NCI-H1417 (cell line): ENCODE measurements at places on chromosomes 2 and 18.

DNA sequence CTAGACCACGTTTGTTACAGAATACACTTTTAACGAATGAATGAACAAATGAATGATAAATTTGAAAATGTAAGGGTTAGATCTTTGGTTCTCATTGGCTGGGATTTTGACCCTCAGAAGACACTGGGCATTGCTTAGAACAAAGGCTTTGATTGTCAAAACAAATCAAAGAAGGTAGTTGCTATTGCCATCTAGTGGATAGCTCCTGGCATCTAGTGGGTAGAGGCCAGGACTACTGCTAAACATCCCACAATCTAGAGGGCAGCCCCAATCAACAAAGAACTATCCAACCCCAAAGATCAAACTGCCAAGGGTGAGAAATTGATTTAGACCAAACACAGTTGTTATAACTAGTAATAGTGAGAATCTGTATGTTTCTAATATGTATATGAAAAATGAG lies 552.3 kb downstream of the KCNJ3 start:
- DNase-seq: no peak

DNA sequence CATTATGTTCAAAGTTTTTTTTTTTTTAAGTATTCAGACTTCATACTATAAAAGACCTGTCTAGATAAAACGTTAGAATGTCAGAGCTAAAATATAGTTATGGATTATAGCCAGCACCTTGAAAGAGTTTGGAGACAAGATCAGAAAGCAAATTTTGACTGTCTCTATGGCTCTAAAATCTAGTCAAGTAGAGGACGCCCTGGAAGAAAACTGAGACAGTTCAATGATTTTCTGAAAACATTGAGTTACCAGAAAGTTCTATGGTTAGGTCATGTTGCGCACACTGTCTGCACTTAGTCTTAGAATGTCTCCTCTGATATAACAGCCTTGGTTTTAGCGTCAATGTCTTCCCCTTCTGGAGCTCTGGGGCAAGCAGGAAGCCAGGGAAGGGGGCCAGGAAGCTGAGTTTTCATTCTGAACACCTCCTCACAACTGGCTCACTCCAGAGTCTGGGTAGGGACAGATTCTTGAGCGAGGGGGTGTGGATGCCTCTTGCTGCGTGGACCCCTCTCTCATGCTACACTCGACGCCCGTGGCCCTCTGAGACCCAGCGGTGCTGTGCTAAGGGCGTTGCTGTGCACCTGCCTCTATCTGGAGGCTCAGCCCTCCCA lies 99.5 kb downstream of the RNF144A start:
- DNase-seq: no peak

DNA sequence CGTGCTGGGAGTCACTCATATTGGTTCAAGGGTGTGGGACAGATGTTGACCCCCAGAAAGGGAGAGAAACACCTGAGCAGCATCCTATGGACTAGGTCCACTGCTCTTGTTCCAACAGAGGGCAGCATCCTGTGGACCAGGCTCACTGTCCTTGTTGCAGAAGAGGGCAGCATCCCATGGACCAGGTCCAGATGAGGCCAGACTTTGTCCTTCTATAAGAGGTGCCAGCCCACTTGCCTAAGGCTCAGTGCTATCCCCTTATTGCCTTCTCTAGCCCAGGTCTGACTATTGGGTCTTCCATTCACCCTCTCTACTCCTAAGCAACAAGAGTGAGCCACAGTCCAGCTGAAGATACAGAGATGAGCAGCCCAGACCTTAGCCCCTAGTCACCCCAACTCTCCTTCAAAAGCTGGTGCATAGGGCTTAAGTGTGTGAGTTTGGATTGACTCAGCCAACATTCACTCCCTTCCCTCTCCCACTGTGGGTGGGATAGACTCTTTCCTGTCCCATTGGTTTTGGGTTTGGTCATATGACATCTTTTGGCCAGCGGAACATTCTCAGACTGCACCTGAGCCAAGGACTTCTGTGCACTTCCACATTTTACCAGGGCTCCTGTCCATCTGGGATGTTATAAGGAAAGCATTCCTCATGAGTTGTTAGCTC lies 132.4 kb upstream of the GPC1 start:
- no peak for DNase-seq

DNA sequence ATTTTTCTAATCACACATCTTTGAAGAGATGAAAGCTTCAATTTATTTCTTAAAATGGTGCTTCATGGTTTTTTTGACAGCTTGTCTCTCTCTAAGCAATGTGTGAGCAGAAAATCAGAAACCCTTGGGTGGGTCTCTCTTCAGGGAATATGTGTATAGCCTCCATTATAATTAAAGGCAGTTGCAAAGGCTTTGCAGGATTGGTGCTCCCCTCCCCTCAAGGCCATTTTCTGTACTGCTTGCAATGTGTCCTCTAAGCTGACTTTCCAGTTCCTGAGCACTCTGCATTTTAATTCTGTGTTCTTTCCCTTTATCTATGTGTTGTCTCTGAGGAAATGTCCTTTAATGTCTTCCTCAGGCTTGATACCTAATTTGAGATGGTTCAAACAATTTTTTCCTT lies 172.6 kb downstream of the DPP4 start:
- no peak for DNase-seq

DNA sequence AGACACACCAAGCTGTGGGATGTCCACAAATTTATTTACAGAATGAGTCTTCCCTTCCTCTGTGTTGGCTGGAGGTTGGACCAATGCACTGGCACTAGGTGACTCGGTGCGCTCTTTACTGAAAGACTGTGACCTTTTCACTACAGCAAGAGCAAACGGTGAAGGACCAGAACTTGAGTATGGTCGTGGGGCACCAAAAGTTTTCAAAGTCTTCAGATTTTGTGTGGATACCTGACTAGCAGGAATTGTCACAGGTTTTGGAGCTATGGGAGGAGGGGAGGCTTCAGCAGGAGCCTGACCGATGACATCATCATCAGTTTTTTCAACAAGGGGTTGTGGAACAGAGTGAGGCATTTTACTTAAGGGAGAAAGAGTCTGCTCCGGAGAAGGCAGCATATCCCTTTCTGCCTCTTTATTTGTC lies 73.0 kb upstream of the GRB14 start:
- DNase-seq: no peak

- no peak for DNase-seq
These were observed 60.3 kb downstream of the CELF4 start for GRCh38 chr18:37505321-37505720.

- DNase-seq: no peak
These were observed 95.8 kb downstream of the TMEFF2 start for GRCh38 chr2:192098814-192099491.

GRCh38 chr2:38997781-38998180 lies 108.1 kb downstream of the ARHGEF33 start:
- peak; percentile 68 for DNase-seq

- no peak for DNase-seq
These were observed 143.0 kb upstream of the EPAS1 start for GRCh38 chr2:46153996-46154753.

- DNase-seq: no peak
These were observed 102.7 kb downstream of the CDCA7 start for GRCh38 chr2:173457366-173457765.

- no peak for DNase-seq
These were observed 16.3 kb downstream of the ZFP36L2 start for GRCh38 chr2:43210125-43210466.

DNA sequence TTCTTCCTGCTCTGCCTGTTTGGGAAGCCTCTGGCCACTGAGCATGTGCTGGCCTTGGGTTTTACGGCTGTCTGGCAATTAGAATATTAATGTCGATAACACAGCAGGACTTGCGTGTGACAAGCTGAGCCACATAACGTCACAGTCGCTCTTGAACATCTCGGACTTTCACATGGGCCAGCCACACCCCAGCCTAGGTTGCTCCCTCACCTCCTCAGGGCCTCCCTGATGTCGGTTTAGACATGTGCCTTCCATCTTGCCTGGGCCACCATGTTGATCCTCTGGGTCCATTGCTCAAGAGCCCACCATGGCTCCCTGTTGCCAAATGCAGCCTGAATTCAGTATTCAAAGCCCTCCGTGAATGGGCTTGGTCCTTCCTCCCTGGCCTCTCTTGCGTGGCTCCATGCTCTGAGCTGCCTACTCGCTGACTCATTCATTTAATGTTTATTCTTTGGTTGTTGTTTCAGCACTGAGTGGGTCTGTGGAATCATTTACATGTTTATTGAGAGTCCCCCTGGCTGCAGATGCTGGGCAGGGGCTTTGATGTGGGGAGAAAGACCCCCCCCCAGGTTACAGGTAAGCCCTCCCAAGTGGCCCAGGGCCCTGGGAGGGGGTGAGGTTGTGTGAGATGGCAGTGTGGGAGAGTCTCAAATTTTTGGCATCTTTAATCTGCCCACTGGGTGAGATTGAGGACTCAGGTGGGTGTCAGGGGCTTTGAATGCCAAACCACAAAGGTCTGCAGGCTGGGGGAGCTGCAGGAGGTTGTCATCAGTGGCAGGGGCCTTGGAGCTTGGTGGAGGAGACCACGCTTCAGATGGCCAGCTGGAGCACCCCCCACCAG lies 62.0 kb downstream of the ODC1 start:
- DNase-seq: no peak

DNA sequence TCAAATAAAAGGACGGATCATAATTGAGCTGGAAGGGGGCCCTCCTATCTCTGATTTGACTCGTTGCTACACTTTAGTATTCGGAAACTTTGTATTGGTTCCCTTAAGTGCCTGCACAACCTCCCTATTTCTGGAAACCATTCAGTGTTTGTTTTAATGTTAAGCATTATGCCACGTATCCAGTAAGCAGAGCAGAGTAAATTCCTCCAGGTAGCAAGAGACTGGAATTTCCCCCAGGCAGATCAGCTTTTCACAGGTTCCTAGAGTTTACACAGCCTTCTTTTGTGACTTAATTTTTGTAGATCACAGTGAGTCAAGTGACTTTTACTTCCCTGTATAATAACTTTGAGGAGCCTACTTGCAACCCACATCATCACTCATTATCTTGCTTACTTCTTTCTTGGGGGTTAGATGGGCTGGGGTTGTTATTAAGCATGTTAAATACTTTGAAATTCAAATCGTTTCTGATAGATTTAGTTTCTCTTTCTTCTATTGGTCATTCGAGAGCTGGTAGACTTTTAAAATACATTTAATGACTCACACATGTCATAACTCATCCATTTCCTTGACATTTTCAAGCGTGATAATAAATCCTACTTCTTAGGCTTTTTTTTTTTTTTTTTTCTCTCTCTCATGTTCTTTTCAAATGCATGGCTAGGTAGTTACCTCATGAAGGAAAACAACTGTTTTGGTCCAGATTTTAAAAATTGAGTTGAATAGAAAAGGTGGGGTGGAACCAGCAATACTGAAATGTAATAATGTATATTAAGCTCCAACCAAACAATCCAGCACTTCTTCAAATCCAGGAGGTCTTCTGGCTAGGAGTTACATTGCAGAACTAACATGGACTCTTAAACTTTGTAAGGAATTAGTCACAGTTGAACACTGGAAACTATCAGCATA lies 219.3 kb downstream of the NEDD4L start:
- peak; percentile 62 for DNase-seq

DNA sequence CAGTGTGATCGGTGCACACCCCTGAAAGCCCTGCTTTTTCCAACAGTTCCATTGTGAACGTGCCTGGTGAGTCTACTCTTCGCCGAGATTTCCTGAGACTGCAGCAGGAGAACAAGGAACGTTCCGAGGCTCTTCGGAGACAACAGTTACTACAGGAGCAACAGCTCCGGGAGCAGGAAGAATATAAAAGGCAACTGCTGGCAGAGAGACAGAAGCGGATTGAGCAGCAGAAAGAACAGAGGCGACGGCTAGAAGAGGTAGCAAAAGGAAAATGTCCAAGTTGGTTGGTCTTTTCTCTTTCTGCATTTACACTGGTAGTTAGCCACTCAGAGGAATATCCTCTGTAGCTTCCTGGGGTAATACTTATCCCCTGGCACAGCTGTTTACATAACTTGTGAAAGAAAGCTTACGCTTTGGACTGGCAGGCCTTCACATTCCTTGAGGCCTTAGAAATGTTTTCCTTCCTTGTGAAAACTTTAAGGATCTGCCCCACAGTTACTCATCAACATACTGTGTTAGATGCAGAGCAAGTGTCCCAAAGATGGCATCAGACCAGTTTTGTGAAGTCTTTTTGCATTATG lies 146.6 kb downstream of the MAP4K4 start:
- no peak for DNase-seq

DNA sequence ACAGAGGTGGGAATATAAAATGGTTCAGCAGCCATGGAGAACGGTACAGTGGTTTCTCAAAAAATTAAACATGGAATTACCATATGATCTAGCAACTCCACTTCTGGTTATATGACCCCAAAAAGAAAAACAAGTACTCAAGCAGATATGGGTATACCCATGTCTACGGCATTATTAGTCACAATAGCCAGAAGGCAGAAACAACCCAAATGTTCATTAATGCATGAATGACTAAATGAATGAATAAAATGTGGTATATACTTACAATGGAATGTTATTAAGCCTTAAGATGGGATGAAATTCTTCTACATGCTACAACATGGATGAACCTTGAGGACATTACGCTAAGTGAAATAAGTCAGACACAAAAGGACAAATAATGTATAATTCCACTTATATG lies 266.8 kb upstream of the FBXO11 start:
- no peak for DNase-seq

DNA sequence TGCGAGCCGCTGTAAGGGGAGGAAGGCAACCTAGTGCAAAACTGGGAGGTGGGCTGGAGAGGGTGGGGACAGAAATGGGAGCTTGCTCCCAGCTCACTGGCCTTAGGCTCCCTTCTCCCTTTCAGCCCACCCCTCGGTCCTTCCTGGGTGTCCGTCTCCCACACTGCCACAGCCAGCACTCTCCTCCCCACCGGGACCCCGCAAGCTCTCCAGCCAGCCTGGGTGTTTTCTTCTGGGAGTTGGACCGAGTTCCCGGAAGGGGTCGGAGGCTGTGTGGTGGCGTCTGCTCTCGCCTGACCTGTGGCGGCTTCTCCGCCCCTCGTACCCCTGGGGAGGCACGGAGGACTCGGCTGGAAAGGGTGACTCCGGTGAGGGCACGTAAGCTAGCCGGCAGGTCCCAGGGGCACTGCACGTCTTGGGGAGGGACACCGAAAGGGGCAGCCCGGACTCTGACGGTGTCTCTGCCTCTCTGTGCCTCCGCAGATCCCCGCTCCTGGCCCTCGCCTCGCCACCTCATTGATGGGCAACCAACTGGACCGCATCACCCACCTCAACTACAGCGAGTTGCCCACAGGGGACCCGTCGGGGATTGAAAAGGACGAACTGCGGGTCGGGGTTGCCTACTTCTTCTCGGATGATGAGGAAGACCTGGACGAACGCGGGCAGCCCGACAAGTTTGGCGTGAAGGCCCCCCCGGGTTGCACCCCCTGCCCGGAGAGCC lies 1.1 kb downstream of the LRATD1 start:
- DNase-seq: peak; percentile 75

- no peak for DNase-seq
These were observed 90.1 kb downstream of the RTN4 start for GRCh38 chr2:54960164-54960563.

GRCh38 chr2:144943293-144943941 lies 423.5 kb upstream of the ZEB2 start:
- no peak for DNase-seq

- no peak for DNase-seq
These were observed 63.2 kb downstream of the G6PC2 start for GRCh38 chr2:168964251-168964807.

DNA sequence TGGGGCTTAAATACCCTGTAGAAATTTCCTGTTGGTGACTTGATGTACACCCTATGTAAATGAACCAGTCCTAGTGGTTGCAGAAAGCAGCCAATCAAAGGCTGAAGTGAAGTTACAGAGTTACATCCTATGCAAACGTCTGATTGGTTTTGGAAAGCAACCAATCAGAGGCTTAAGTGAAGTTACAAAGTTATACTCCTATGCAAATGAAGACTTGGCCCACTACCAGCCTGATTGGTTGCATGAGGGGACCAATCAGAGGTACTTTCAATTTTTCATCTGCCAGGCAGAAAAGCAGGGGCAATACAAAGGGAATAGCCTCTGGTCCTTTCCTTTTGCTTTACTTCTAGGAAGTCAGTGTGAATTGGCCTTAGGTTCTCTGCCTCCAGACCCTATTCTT lies 13.6 kb upstream of the ZNF397 start:
- no peak for DNase-seq
